ENCODE measurements at places on chromosomes 4 and X. TPM values are rescaled to one million over a fixed set of nuclear protein-coding genes. Genes with fewer than 3 reads are reported as not detected.
A peak's percentile ranks its signal among the peaks of the same experiment; 100 is the strongest.

KIAA1210 gene
- total RNA-seq = not detected

GAGE13 gene
- total RNA-seq = not detected

DRD5 gene
- not detected for total RNA-seq

ARHGAP24 gene
- 0.45 TPM for total RNA-seq

DNA sequence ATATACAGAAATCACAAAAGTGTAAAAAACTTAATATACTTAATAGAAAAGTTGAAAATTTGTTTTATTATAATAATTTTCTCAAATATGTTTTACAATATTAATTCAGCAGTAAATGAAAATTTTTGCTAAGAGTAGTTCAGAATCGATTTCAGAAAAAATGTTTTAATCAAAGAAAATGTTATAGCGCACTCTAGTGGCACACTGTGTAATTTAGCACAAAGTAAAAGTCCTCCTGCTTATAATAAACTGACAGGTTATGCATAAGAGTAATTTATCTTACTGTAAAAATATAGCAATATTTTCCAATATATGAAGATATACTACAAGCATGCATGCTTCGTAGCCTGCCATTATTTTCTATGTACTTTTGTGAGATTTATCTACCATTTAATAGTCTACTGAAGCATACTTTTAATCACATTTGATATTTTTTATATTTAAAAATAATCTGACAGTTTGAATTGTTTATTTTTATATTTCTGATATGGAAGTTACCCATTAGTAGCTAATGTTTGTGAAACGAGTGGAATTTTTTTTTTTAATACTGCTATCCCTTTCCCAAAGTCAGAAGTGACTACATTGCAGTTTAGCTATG, 217.9 kb upstream of the KLHL4 start:
- no peaks in the 10 kb centered on the region for H3K27me3 ChIP-seq
- DNase-seq = no peak
- no peaks in the 10 kb centered on the region for H3K36me3 ChIP-seq
- no peak overlapping the region for H3K4me3 ChIP-seq

GRCh38 chrX:124347242-124347641, 879 bp downstream of the SH2D1A start:
- H3K36me3 ChIP-seq = no peaks in the 10 kb centered on the region
- H3K27ac ChIP-seq = peak overlapping the region; percentile 83
- peak overlapping the region; percentile 78 for H3K4me3 ChIP-seq
- no peaks in the 10 kb centered on the region for H3K27me3 ChIP-seq
- peaks cover 8% of the 10 kb centered on the region for H3K4me1 ChIP-seq
- DNase-seq = no peak

- no peak overlapping the region for H3K27ac ChIP-seq
- H3K4me1 ChIP-seq = peaks cover 50% of the 10 kb centered on the region
- no peak overlapping the region for H3K4me3 ChIP-seq
- no peak for DNase-seq
These were observed 46.9 kb downstream of the SH2D1A start for GRCh38 chrX:124393238-124393637.

DNA sequence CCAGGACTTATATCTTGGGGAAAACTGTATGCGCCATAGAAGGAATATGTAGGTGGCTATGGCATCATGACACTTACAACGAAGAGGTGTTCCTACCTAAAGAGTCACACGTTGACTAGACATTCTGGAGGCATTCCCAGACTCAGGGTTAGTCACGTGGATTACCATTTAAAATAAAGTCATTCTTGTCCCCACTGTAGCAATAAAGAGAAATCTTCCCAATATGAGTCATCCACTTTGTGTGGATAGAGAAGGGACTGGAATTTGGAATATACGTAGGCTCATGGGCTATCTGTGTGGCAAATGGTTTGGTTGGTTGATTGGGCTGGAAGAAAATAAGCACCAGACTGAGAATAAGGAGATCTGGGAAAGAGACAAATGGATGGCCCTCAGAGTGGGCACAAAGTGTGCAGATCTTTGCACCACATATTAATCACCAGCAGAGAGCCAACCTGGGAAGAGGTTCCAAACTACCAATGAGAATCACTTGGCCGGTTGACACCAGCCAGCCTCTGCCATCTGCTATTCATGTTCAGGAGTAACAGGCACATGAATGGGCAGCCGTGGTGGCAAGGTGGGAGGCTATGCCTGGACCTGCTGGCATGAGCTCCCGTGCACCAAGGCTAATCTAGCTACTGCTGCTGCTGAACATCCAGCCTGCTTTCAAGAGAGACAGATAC, 41.0 kb downstream of the MTNR1A start:
- H3K4me3 ChIP-seq = no peak overlapping the region
- no peak for DNase-seq
- H3K27ac ChIP-seq = no peak overlapping the region
- no peaks in the 10 kb centered on the region for H3K4me1 ChIP-seq
- H3K27me3 ChIP-seq = no peaks in the 10 kb centered on the region
- H3K36me3 ChIP-seq = no peaks in the 10 kb centered on the region

- DNase-seq = no peak
- no peaks in the 10 kb centered on the region for H3K27me3 ChIP-seq
- H3K4me1 ChIP-seq = no peaks in the 10 kb centered on the region
- H3K4me3 ChIP-seq = no peak overlapping the region
- H3K27ac ChIP-seq = no peak overlapping the region
These were observed 57.9 kb downstream of the TKTL2 start for GRCh38 chr4:163415668-163416067.

DNA sequence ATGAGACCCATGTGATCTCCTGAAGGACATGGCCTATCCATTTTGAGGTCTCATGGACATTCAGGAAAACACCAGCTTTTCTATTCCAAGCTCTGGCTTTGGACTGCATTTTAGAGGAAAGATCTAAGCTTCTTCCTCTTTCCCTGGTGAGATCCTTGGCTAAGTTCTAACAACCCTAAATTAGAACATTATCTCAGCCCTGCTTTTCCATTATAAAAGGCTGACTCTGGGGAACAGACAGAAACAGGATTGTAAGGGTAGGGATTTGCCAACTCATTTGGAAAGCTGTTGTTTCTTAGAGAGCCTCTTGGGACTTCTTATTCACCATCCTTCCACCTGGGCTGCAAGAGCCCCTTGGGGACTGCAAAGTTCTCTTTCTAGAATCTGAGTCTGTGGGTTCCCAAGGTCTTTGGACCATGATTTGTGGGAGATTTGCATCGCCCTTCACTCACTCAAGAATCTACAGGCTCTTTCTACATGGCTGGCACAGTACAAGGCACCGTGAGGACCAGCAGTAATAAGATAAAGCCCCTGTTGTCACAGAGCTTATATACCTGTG, 146.9 kb downstream of the FNIP2 start:
- H3K27ac ChIP-seq = no peak overlapping the region
- no peak for DNase-seq
- H3K4me3 ChIP-seq = no peak overlapping the region
- H3K4me1 ChIP-seq = no peaks in the 10 kb centered on the region
- H3K27me3 ChIP-seq = no peaks in the 10 kb centered on the region
- no peaks in the 10 kb centered on the region for H3K36me3 ChIP-seq

- H3K36me3 ChIP-seq = no peaks in the 10 kb centered on the region
- no peaks in the 10 kb centered on the region for H3K27me3 ChIP-seq
- H3K4me1 ChIP-seq = peaks cover 16% of the 10 kb centered on the region
- no peak overlapping the region for H3K27ac ChIP-seq
- no peak overlapping the region for H3K4me3 ChIP-seq
These were observed 526.4 kb downstream of the MID1IP1 start for GRCh38 chrX:39327705-39328104.

DNA sequence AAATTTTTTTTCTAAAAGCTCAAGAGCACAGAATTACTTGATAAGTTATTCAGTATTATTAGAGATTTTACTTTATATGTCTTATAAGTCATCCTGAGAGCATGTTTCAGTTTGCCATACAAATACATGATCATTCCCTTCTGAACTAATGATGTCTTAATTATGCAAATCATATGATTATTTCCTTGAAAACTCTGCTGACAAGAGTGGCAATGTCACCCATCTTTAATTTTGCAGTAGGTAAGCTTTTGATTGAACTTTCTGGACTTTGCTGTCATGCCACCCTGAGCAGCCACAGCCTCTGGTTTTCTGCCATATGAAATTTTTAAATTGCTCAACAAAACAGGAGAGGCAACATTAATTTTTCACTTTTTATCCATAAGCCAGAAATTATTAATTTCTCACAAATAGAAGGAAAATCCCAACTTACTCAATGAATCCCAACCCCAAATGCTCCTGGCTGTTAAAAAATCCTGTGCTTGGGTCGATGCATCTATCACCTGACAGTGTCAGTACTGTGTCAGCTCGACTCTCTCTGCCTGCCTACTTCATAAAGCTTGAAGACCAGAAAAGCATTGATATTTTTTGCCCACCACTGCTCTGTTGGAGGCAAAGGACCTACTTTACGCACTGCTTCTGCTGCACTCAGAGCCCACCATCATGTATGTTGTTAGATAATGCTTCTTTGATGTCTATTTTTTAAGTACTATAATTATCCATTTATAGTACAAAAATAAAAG, 11.6 kb upstream of the HADH start:
- no peaks in the 10 kb centered on the region for H3K4me1 ChIP-seq
- no peaks in the 10 kb centered on the region for H3K36me3 ChIP-seq
- DNase-seq = no peak
- H3K27me3 ChIP-seq = no peaks in the 10 kb centered on the region
- H3K4me3 ChIP-seq = no peak overlapping the region

GRCh38 chrX:122626871-122627270, 557.2 kb upstream of the GRIA3 start:
- no peaks in the 10 kb centered on the region for H3K36me3 ChIP-seq
- no peak overlapping the region for H3K4me3 ChIP-seq
- no peaks in the 10 kb centered on the region for H3K4me1 ChIP-seq

- no peak overlapping the region for H3K27ac ChIP-seq
- no peaks in the 10 kb centered on the region for H3K27me3 ChIP-seq
- no peaks in the 10 kb centered on the region for H3K4me1 ChIP-seq
- DNase-seq = no peak
These were observed 42.5 kb downstream of the TLR10 start for GRCh38 chr4:38740303-38740702.

GRCh38 chr4:181173046-181173445, 1070.2 kb upstream of the TENM3 start:
- no peaks in the 10 kb centered on the region for H3K36me3 ChIP-seq
- H3K4me1 ChIP-seq = no peaks in the 10 kb centered on the region
- H3K4me3 ChIP-seq = no peak overlapping the region
- no peak for DNase-seq

DNA sequence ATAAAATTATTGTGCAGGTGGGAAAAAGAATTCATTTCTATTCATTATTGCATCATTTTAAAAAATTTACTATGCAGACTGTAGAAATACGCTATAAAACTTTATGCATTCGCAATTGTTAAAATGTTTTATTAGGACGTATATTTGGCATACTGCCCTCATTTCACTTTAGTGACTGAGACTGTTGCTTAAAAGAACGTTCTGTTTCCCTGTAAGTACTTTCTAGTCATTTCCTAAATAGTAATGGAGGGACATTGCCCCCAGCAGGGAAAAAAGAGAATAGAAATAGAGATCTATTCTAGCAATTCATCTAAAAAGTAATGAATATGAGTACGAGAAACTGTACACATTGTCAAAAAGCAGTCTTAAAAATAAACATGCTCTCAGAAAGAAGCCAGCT, 1295.8 kb upstream of the TENM3 start:
- no peaks in the 10 kb centered on the region for H3K4me1 ChIP-seq

DNA sequence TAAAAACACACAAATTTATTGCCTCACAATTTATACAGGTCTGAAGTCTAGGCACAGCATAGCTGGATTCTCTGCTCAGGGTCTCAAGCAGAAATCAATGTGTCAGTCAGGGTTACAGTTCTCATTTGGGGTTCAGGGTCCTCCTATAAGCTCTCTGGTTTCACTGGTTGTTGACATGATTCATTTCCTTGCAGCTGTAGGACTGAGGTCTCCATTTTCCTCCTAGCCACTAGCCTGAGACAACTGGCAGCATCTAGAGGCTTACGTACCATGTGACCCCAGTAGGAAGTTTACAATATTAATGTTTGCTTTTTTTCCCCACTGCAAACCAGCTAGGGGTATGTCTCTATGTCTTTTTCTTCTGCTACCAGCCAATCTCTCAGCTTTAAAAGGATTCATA, 102.5 kb downstream of the CPEB2 start:
- no peaks in the 10 kb centered on the region for H3K36me3 ChIP-seq
- no peak for DNase-seq
- H3K27ac ChIP-seq = no peak overlapping the region
- no peaks in the 10 kb centered on the region for H3K27me3 ChIP-seq
- no peak overlapping the region for H3K4me3 ChIP-seq

- H3K27me3 ChIP-seq = no peaks in the 10 kb centered on the region
- H3K36me3 ChIP-seq = no peaks in the 10 kb centered on the region
- DNase-seq = no peak
- no peak overlapping the region for H3K27ac ChIP-seq
- no peak overlapping the region for H3K4me3 ChIP-seq
These were observed 31.0 kb upstream of the SLC25A4 start for GRCh38 chr4:185112104-185112503.

DNA sequence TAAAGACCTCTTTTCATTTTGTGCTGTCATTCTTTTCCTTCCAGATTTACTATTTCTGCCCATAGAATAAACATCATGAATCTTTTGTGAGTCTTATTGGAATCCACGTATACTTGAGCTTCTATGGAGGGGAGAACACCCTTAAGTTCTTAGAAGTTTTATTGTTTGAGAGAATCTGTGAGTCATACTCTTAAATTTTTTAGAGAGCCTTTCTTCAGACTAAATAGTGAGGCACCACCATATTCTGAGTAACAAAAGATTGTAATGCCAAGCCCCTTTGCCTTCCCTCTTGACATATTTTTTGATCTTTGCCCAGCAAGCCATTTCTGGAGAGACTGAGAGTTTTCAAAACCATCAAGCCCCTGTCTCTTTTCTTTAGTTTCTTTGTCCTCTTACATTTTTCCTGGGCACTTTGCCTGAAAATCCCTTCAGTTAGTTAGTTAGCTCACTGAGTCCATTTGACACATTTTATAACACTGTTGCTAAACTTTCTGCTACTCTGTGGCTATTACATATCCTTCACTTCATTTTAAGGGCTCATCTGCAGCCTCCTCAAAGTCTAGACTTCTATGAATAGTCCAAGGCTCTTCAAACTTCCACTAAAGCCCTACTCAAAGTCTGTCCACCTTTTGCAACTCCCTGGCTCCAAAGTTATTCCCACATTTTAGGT, 65.3 kb upstream of the NDUFC1 start:
- no peak overlapping the region for H3K4me3 ChIP-seq
- H3K27me3 ChIP-seq = no peaks in the 10 kb centered on the region
- H3K4me1 ChIP-seq = no peaks in the 10 kb centered on the region

DNA sequence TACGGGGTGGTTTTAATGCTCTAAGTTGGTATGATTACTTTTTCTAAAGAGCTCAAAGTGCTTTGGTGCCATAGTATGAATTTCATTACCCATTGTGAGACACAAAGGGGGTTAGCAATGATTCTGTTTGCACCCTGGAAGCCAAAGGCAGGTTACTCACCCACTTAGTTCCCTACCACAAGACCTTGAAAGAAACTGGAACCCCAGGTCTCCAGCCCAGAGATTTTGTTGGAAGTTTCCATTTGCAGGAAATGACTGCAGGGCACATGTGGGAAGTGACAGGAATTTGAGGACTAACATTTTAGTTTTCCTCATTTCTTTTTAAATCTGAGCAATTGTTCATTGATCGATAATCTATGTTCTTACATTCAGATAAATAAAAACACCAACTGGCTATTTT, 1.8 kb upstream of the HS3ST1 start:
- no peak for DNase-seq
- H3K4me3 ChIP-seq = no peak overlapping the region
- H3K4me1 ChIP-seq = peaks cover 2% of the 10 kb centered on the region
- H3K36me3 ChIP-seq = no peaks in the 10 kb centered on the region

GRCh38 chr4:151107063-151107462, 7.6 kb downstream of the RPS3A start:
- peaks cover 65% of the 10 kb centered on the region for H3K36me3 ChIP-seq
- DNase-seq = no peak
- no peak overlapping the region for H3K4me3 ChIP-seq
- H3K27me3 ChIP-seq = no peaks in the 10 kb centered on the region
- no peaks in the 10 kb centered on the region for H3K4me1 ChIP-seq

Data from T-cell (primary cell).